ENCODE measurements at places on chromosomes 6 and 20.

- no peak for DNase-seq
Measured at GRCh38 chr6:49003348-49003747, 459.7 kb downstream of the MMUT start.

- no peak for DNase-seq
Measured at GRCh38 chr20:57411406-57412283, 20.4 kb downstream of the RBM38 start.

DNA sequence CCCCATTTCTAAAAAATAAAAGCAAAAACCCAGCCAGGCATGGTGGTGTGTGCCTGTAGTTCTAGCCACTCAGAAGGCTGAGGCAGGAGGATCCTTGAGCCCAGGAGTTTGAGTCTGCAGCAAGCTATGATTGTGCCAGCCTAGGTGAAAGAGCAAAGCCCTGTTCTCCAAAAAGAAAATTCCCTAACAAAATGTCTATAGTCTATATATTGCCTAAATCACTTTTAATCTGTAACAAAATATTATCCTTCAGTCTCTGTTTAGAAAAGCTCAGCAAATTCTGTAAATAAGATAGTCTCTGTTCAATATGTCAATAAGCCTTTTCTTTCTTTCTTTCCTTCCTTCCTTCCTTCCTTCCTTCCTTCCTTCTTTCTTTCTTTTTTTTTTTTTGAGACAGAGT is 75.8 kb upstream of the ZFP64 start:
- no peak for DNase-seq

DNA sequence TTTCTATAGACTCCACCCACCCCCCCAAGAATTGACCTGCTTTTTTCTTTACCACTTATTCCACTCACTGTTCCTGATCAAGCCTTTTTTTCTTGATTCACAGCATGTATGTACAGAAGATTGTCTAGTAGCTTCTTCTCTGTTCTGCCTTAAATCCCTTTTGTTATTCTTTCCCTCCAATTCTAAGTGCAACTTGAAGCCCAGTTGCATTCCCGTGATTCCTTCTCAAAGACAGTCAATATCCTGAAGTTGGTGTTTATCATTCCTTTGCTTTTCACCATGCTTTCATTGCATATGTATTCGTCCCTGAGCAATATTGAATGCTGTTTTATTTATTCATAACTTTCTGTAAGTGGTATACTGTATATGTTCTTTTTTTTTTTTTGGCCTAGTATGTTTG is 21.0 kb downstream of the XRN2 start:
- no peak for DNase-seq

DNA sequence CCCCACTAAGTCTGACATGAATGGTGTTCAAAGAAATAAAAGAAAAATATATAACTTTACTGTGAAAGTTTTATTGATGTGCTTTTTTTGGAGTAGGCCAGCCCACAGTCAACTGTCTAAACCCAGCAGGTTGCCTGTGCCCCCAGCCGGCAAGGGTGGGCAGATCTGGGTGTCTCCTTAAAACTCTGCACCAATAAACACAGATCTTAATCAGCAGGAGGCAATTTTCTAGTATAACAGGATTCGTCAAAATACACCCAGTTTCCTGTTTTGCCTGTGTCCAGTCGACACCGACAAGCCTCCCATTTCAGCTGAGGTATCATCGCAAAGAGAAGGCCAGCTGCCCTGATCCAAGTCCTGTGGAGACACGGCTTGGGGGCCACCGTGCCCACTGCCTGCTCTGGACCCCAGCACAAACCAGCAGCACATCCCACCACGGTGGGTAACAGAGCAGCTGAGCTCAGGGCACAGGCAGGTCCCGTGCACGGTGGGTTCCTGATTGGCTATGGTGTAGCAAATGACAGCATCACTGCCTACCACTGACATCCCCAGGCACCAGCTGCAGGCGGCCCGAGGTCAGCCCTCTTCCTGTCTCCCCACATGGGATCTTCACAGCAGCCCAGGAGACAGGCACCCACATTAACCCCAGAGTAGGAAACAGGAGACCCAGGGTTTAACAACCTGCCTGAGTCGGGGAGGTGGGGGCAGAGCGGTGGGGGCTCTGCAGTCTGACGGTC is 15.7 kb downstream of the BMP7 start:
- DNase-seq = no peak

GRCh38 chr6:155333414-155333813 is 19.1 kb upstream of the TFB1M start:
- DNase-seq = no peak

GRCh38 chr6:136280032-136280609 is 9.5 kb downstream of the BCLAF1 start:
- DNase-seq = no peak

- DNase-seq = no peak
Measured at GRCh38 chr6:134123666-134124208, 71.3 kb upstream of the SLC2A12 start.

DNA sequence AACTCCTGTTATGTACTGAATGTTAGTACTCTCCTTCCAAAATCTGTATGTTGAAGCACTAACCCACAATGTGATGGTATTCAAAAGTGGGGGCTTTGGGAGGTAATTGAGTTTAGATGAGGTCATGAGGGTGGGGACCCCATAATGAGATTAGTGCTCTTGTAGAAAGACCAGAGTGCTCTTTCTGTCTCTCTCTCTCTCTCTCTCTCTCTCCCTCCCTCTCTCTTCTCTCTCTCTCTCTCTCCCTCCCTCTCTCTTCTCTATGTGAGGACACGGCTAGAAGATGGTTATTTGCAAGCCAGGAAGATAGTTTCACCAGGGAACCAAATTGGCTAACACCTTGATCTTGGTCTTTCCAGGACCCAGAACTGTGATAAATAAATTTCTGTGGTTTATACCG is 107.4 kb downstream of the TBX18 start:
- DNase-seq = no peak

DNA sequence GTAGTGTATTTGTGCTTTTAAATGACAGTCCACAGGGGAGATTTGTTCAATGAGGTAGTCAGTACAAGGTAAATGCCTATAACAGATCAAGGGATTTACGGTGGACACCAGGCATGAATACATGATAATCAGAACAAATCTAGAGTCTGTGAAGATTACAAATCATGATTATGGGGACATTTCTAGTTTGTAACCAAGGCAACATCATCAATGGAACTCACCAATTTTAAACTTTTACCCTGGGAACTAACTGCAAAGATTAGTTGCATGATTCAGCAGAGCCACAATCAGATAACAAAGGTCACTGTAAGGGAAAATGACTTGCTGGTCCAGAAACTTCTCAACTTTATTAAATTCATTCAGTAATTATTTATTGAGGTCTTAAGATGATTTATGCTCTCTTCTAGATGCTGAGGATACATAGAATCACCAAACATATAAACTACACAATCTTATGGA is at the start of gene CRISP1:
Gene CRISP1 (minus strand): TSS at position 51 of the 459 bp plus-strand sequence. CDS start 9,135 bp downstream, outside the sequence.
- DNase-seq = no peak

DNA sequence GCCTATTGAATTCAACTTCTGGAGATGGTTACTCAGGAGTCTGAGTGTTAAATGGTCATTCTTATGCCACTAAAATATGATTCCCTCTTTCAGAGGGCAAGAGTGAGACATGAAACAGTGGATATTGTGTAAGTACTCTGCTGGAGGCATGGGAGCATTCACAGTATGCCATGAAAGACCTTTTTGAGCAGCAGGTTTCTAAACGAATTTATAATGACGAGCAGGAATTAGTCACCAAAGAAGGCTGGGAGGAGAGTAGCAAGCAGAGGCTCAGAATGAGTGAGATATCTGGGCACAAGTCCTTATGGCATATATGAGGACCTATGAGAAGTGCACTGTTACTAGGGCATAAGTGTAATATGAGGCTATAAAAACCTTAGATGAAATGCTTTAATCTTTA is 10.9 kb upstream of the MYB start:
- no peak for DNase-seq

DNA sequence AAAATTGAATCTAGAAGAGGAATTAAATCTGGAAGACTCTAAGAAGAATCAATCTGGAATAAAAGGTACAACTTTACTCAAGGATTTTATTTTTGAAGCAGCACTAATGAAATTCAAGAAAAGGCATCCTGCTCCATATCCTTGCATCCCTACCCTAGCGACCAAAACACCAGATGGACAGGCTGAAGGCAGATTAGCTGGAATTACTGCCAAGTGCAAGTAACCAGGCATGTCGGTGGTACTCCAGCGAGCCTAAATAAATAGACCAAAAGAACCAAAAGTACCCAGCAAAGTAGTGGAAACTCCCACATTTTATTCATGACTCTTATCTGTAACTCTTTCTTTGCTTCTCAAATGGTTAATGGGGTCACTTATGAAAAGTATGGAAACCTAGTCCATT is 21.0 kb downstream of the OPRM1 start:
- DNase-seq = no peak

DNA sequence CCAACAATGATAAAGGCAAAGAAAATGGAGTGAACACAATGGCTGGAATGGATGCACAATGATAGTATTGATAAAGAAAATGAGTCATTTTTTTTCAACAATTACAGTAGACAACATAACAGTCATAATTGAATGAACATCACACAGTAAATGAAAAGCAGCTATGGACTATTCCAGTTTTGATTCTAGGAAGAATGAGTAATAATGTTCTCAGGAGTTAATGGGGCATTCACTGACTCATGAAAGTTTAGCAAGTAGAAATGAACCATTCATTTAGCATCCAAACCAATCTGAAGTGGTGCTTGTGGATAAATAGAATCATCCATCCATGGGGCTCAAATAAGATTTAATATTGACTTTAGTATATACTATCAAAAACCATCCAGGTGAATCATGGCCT is 1029.5 kb upstream of the GJE1 start:
- DNase-seq = no peak

DNA sequence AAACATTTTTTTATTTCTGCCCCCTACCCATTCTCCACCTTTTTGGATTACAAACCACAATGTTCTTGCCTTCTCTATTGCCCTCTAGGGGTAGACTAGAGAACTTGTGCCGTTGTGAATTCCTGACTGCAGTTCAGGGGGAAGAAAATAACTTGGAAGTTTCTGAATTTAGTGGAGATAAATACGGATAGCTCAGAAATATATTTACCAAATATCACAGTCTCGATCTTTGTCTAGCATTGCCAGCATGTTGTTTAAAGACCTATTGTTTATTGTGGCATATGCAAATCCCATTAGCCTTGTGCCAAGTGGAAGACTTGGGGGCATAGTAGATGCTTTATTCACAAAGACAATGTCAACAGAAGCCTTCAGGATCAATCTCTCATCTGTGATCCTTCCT is 154.1 kb upstream of the MMS22L start:
- DNase-seq = no peak

DNA sequence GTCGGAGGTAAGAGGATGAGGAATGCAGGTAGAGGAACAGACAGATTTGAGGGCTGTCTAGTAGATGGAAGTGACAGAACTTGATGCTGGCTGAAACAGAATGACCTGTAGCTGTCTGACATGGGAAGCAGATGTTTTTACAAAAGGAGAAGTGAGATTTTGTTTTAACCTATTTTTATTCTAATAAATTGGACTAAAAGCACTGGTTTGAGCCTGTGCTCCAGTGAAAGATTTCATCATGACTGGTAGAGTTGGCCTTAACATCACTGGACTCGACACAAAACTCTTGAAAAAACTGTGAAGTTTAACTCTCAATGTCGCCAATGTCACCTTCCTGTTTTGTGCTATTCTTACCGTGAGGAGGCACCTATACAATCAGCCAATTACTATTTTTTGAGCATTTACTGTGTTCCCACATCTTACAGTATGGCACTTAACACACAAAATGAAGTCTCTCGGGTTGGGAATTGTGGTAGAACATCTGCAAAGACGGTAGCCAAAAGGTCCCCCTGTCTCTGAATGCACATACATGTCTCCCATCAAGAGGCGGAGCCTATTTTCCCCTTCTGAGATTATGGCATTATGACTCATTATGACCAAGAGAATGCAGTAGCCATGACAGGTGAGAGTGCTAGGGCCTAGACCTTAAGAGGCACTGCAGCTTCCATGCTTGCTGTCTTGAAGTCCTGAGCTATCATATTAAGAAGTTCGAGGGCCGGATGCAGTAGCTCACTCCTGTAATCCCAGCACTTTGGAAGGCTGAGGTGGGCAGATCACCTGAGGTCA is 93.2 kb downstream of the FOXF2 start:
- DNase-seq = no peak

DNA sequence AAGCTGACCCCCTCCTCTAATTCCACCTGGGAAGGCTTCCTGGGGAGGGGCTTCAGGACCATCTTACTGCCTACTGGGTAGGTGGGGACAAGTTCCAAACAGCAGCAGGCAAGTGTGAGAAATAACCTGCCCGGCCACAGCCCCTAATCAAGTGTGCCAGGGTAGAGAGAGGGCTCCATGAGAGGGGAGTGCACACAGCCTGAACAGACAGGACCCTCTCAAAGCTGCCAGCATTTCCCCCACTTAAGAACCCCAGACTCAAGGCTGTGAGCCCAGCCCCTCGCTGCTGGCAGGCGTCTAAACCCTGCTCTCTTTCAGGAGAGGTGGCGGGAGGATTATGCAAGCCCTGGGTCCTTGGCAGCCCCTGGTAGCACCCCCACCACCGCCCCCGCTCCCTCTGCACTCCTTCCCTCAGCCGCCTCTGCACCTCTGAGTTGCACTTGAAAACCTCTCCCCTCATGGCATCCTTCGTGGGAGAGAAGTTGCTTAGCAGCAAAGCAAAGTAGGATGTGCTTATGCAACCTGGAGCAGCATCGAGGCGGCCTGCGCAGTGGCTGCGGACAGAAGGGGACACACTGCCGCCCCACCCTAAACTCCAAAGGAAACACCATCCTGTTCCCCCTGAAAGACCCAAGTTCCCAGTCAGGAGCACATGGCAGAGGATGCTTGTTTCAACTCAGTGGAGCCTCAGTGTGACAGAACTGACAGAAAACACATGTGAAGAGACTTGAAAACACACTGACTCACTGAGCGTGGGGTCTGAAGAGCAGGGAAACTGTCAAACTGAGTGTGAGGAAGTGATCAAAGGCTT is 10.5 kb downstream of the DDRGK1 start:
- no peak for DNase-seq

DNA sequence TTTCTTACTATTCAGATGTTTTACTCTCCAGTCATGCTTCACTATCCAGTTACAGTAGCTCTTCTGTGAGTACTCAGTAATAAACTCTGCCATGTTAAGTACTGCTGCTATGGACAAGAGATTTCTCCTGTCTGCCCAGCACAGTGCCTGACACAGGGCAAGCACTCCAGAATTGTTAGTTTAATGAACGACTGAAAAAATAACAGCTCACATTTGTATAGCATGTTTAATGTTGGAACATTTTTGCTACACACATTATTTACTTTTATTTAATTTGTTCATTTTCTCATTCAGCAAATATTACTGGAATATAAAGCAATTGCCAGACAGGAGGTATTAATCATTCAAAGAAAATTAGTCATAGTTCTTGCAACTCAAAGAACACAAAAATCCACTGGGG is 142.6 kb upstream of the HMGN3 start:
- DNase-seq = no peak

GRCh38 chr20:62782893-62783278 is 13.4 kb upstream of the MRGBP start:
- no peak for DNase-seq

GRCh38 chr6:1672379-1672778 is 62.7 kb downstream of the FOXC1 start:
- DNase-seq = no peak

- DNase-seq = no peak
Measured at GRCh38 chr6:130982941-130983456, 80.0 kb downstream of the EPB41L2 start.

All from T follicular helper cell (primary cell).